ENCODE measurements at places on chromosomes 1 and 21. TPM values are rescaled to one million over a fixed set of nuclear protein-coding genes. Genes with fewer than 3 reads are reported as not detected.

Gene TMEM51
- total RNA-seq: 6.5 TPM

Gene KHDRBS1
- total RNA-seq: 68.2 TPM

Gene CHIT1
- total RNA-seq: not detected

Gene FCN3
- total RNA-seq: not detected

Gene OVAAL
- not detected for total RNA-seq

Gene CCDC24
- total RNA-seq: 1.9 TPM

Gene PLCH2
- not detected for total RNA-seq

Gene KCNK1
- 7.5 TPM for total RNA-seq

Gene SIPA1L2
- 22.6 TPM for total RNA-seq

Gene LRRC71
- total RNA-seq: 0.32 TPM

Gene PLA2G2A
- total RNA-seq: not detected

Gene C1orf87
- not detected for total RNA-seq

Gene S100A7
- total RNA-seq: not detected

Gene TNFRSF4
- total RNA-seq: 0.65 TPM

Gene SPRR3
- total RNA-seq: not detected

Gene VANGL2
- total RNA-seq: not detected

Gene LDLRAD2
- not detected for total RNA-seq

Gene DPT
- not detected for total RNA-seq

Gene RALGPS2
- total RNA-seq: 26.6 TPM

Measured in epithelial cell of umbilical artery (primary cell).